Mesothelial cell of epicardium (in vitro differentiated cells): ENCODE measurements at places on chromosomes 12 and 14.
A peak's percentile ranks its signal among the peaks of the same experiment; 100 is the strongest.

- no peak for DNase-seq
- H3K27me3 ChIP-seq, result no peaks in the 10 kb centered on the region
- no peak overlapping the region for H3K4me3 ChIP-seq
- H3K4me1 ChIP-seq, result peaks cover 12% of the 10 kb centered on the region
- H3K27ac ChIP-seq, result no peak overlapping the region
Observed at GRCh38 chr14:60933920-60934655, 46.8 kb downstream of the TRMT5 start.

- H3K4me3 ChIP-seq, result no peak overlapping the region
- H3K27me3 ChIP-seq, result no peaks in the 10 kb centered on the region
- H3K36me3 ChIP-seq, result no peaks in the 10 kb centered on the region
- no peak for DNase-seq
Observed at GRCh38 chr12:31524791-31525495, 66.0 kb downstream of the DENND5B start.

- H3K27ac ChIP-seq, result no peak overlapping the region
- no peak overlapping the region for H3K4me3 ChIP-seq
- no peaks in the 10 kb centered on the region for H3K36me3 ChIP-seq
- peaks cover 10% of the 10 kb centered on the region for H3K4me1 ChIP-seq
- peaks cover 57% of the 10 kb centered on the region for H3K27me3 ChIP-seq
Observed at GRCh38 chr14:64296561-64296960, 2.4 kb upstream of the ESR2 start.

- H3K27me3 ChIP-seq, result no peaks in the 10 kb centered on the region
- peaks cover 23% of the 10 kb centered on the region for H3K36me3 ChIP-seq
- H3K27ac ChIP-seq, result no peak overlapping the region
Observed at GRCh38 chr12:110431957-110432587, 18.1 kb downstream of the ARPC3 start.

DNA sequence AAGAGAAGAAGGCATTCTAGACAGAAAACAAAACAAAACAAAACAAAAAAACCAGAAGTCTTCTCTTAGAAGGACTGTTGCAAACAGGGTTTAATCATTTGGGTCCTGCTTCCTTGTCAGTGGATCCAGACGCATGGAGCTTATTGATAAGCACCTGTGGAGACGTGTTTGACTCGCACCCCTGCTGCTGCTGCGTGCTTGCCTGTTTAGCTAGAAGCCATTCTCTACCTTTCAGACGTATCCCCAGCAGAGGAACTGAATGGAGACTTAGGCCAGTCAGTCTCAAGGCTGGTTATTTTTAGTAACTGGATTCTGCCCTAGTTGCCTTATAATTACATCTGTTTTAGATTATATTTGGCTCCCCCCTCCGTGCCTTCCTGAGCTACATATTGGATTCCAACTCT is 186.1 kb upstream of the EEA1 start:
- H3K36me3 ChIP-seq, result no peaks in the 10 kb centered on the region
- no peaks in the 10 kb centered on the region for H3K27me3 ChIP-seq
- H3K4me1 ChIP-seq, result peaks cover 21% of the 10 kb centered on the region
- DNase-seq, result no peak
- H3K4me3 ChIP-seq, result no peak overlapping the region
- H3K27ac ChIP-seq, result peak overlapping the region; percentile 49

DNA sequence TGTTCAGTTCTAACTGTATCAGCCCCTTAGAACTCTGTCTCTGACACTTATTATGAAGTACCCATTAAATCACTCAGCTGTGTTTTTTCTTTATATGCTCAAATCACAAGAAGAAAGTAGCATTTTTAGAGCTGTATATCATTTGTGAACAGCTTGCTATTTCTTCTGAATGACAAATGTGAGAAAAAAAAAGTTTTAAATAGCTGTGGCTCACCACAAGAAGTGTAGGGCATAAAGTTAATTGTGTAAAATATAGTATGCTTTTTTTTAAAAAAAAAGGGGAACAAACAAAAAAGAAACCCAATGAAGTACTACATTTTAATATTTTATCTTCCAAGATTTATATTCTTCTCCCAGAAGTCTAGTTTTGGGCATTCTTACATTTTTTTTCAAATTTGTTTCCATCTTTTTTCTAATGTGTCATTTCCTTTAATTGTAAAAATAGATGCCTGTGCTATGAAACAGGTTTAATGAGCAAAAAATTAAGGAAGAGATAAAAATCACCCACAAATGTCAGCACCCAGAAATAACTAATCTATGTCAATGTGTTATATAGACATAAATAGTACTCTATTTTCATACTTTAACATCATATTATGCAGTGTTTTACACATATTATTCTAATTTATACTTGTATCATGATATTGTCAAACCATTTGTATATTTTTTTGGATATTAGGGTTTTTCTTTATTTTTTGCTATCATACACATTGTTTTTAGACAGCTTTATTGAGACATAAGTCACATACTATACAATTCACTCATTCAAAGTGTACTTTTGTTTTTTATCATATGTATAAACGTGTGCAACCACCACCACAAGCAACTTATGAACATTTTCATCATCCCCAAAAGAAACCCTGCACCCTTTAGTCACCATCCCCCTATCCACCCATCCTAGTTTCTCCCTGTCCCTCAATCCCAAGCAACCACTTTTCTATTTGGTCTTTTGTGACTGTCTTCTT is 22.4 kb upstream of the LRRK2 start:
- H3K4me3 ChIP-seq, result no peak overlapping the region
- DNase-seq, result no peak
- no peaks in the 10 kb centered on the region for H3K36me3 ChIP-seq
- H3K27me3 ChIP-seq, result no peaks in the 10 kb centered on the region
- no peaks in the 10 kb centered on the region for H3K4me1 ChIP-seq

GRCh38 chr12:66312189-66312588 is 9.9 kb downstream of the HELB start:
- peaks cover 20% of the 10 kb centered on the region for H3K4me1 ChIP-seq
- peaks cover 38% of the 10 kb centered on the region for H3K36me3 ChIP-seq
- no peaks in the 10 kb centered on the region for H3K27me3 ChIP-seq
- H3K4me3 ChIP-seq, result no peak overlapping the region
- no peak for DNase-seq

- H3K36me3 ChIP-seq, result peaks cover 39% of the 10 kb centered on the region
- no peak overlapping the region for H3K4me3 ChIP-seq
- H3K27me3 ChIP-seq, result no peaks in the 10 kb centered on the region
- peaks cover 5% of the 10 kb centered on the region for H3K4me1 ChIP-seq
- no peak for DNase-seq
- H3K27ac ChIP-seq, result no peak overlapping the region
Observed at GRCh38 chr14:22908601-22909000, 10.3 kb downstream of the RBM23 start.

DNA sequence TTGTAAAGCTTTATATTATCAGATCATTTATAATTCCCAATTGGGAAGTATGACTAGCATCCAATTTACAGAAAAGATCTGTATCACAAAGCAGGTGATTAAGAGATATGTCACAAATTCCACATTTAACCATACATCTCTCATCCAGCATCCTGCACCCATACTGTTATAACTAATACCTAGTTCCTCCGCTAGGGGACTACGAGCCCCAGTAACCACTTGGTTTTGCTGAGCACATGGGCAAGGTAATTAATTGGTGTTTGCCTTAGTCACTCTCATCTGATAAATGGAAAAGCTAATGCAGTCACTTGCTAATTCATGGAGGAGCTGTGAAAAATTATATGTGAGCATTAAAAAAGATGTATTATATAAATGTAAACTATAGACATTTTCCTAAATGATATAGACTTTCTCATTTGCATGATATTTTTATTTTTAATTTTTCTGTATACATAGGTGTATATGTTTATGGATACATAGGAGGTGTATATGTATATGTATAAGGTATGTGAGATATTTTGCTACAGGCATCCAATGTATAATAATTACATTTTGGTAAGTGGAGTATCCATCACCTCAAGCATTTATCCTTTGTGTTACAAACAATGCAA is 1031.8 kb downstream of the GALC start:
- H3K27ac ChIP-seq, result no peak overlapping the region
- no peaks in the 10 kb centered on the region for H3K27me3 ChIP-seq
- H3K4me1 ChIP-seq, result peaks cover 5% of the 10 kb centered on the region
- H3K36me3 ChIP-seq, result no peaks in the 10 kb centered on the region
